ENCODE measurements at places on chromosomes 7 and 10. TPM values are rescaled to one million over a fixed set of nuclear protein-coding genes. Genes with fewer than 3 reads are reported as not detected.
A peak's percentile ranks its signal among the peaks of the same experiment; 100 is the strongest.

TMEM176A gene
- total RNA-seq, result 288 TPM

MLXIPL gene
- 26.2 TPM for total RNA-seq

MORN4 gene
- 9.1 TPM for total RNA-seq

NODAL gene
- not detected for total RNA-seq

TUBB8 gene
- total RNA-seq, result not detected

WEE2 gene
- 0.06 TPM for total RNA-seq

SKAP2 gene
- total RNA-seq, result 75.8 TPM

GRCh38 chr10:119138346-119139306, 26.9 kb downstream of the SFXN4 start:
- DNase-seq, result no peak

DNA sequence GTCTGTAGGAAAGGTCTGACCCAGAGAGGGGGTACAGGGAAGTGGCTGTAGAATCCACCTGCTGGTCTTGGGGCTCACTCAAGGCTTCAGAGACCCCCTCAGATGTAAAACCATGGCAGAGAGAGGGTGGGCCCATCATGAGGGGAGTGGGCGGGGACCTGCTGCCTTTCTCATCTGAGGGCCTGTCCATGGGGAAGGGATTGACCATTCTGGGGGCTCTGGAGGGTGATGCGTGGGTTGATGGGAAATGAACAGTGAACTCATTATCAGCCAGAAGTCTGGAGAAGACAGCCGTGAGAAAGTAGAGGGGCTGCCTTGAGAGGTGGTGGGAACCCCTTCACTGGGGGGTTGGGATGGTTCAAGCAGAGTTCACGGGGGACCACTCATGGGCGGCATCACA, 66.8 kb downstream of the MINDY4 start:
- no peak for DNase-seq

GRCh38 chr10:14507781-14508180, 177.1 kb upstream of the FRMD4A start:
- no peak for DNase-seq

DNA sequence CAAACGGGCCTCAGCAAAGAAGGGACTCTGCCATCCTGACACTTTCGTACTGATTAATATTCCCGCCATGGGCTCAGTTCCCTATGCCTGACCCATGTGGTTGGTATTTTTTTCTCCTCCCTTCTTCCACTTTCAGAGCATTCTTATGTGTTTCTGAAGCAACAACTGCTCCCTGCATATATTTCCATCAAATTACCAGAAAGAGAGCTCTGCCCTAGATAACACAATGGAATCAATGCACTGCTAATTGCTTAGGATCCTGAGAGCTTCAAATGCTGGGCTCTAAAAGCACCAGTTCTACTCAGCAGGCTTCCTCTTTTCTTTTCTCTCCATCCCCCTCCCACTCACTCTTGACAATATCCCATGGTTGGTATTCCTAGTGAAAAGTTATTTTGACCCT, 5.3 kb downstream of the TECTB start:
- DNase-seq, result no peak

DNA sequence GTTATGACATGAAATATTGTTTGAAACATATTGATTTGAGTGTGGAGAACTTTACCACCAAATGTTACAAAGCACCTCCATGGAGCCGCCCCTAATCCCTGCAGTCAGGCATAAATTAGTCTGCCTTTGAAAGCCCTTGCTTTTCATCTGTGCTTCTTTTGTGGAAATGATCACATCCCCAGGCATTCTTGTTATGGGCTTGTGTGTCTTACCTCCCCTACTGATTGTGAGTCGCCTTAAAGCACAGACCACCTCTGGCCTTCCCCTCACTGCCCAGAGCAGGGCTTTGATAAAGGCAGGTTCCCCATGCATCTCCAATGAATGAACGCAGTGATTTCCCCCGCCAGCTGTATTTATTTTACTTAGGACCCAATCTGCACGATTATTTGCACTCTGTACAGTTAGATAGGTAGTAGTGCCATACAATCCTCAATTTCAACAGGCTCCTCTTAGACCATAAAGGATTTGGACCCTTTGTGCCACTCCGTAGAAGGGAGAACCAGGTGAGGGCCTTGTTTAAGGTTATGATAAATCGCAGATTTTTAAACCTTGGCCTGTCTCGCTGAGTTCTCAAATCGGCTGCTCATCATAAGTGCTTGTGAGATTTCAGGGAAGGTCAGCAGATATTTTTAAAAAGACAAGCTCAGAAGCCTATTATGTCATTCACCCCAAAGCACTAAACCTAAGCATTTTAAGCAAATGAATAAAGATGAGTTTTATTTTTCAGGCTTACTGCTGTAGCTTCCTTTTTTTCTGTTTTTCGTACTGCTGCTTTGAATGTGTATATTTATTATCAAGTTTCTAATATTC, 107.8 kb downstream of the CUBN start:
- DNase-seq, result no peak

DNA sequence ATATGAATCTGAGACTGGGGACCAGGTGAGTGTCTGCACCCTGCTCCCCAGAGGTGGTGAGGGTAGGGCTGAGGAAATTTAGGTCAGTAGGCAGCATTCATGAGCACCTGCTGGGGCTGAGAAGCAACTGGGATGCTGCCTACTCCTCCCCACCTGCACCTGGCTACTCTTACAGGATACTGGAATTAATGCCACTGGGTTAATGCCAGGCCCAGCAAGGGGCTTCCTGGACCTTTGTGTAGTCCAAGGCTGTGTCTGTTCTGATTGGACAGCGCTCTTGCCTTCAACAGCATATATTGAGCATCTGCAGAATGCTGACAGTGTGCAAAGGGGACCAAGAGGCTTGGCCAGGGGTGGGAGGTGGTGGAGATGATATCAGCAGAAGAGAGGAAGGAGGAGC, 32.1 kb downstream of the ADCYAP1R1 start:
- DNase-seq, result no peak

- peak; percentile 24 for DNase-seq
Measured at GRCh38 chr10:14439451-14440259, 108.9 kb upstream of the FRMD4A start.

- no peak for DNase-seq
Measured at GRCh38 chr7:153432063-153432462, 620.1 kb upstream of the DPP6 start.

GRCh38 chr7:37921876-37922275, 1.4 kb downstream of the EPDR1 start:
- DNase-seq, result no peak

DNA sequence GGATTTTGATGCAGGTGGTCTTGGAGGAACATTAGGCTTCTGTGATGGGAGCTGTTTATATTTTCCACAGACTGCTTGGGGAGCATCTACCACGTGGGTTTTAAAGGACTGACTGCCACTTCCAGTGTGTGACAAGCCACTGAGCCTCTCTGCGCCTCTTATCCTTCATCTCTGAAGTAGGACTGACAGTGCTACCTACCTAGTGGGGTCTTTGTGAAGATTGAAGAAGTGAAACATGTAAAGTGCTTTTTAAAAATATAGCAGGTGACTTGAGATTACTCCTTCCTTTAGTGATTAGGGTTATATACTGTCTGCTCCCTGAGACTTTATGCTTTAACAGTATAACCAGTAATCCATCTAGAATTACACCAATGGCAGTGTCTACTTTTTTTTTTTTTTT, 29.9 kb downstream of the NKX2-3 start:
- DNase-seq, result no peak

Measured in kidney (tissue), 22 donors.